ENCODE measurements at places on chromosomes 13 and 19.

GRCh38 chr19:17743874-17744580 is 7.2 kb upstream of the FCHO1 start:
- DNase-seq, result peak; percentile 62

DNA sequence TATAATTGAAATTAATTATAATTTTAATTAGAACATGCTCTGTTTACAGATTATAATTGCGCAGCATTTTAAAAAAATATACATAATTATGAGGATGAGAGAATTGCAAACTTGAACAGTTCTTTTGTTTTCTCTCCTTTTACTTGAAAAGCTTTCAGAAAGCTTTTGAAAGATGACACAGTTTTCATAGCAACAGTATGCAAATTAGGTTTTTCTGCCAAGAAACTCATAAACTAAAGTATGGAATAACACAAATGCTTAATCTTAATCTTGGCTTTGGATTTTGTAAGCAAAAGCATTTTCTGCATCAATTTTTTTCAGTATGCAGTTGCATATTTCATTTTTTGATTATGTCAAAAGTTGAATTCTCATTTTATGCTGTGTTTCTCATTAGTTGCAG is 32.8 kb upstream of the AKAP11 start:
- no peak for DNase-seq

DNA sequence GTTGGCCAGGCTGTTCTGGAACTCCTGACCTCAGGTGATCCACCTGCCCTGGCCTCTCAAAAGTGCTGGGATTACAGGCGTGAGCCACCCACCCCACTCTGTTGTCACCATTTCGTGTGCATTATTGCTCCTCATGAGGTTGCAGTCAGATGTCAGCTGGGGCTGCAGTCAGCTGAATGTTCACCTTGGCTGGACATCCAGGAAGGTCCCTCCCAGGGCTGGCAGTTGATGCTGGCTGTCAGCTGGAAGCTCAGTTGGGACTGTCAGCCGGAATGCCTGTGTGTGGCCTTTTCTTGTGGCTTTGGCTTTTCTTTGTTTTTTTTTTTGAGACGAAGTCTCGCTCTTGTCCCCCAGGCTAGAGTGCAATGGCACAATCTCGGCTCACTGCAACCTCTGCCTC is 6.6 kb downstream of the MEGF8 start:
- DNase-seq, result no peak

- DNase-seq, result no peak
Observed at GRCh38 chr19:3411636-3412035, 45.3 kb downstream of the NFIC start.

DNA sequence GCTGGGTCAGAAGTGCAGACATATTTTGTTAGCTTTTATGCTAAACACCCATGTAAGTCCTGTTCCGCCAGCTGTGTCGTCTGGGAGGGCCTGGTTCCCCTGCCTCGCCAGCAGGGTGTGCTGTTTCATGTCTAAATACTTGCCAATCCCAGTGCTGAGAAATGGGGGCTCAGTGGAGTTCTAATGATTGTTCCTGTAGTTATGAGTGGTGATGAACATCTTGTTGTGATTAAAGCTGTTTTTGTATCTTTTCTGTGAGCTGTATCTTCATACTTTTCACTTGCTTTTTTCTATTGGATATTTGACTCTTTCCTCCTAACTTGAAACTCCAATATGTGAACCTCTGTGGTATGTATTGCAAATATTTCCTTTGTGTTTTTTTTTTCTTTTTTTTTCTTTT is 32.7 kb downstream of the KDM4B start:
- DNase-seq, result peak; percentile 63

DNA sequence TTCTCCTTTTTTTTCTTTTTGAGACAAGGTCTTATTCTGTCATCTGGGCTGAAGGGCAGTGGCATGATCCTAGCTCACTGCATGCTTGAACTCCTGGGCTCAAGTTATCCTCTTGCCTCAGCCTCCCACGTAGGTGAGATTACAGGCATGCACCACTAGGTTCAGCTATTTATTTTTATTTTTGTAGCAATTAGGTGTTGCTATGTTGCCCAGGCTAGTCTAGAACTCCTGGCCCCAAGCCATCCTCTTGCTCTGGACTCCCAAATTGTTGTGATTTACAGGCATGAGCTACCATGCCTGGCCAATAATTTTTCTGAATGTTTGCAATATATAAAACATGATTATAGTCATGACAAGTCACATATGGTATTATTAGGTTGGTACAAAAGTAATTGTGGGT is 161.1 kb upstream of the ATXN8OS start:
- no peak for DNase-seq

GRCh38 chr19:15200553-15201364 is at the start of gene NOTCH3:
TSS of gene NOTCH3 (minus strand) at chr19:15200995. CDS start at chr19:15200905, 90 bp downstream.
- no peak for DNase-seq

GRCh38 chr19:43901395-43902390 is 33.4 kb downstream of the ZNF45 start:
- DNase-seq, result peak; percentile 90

DNA sequence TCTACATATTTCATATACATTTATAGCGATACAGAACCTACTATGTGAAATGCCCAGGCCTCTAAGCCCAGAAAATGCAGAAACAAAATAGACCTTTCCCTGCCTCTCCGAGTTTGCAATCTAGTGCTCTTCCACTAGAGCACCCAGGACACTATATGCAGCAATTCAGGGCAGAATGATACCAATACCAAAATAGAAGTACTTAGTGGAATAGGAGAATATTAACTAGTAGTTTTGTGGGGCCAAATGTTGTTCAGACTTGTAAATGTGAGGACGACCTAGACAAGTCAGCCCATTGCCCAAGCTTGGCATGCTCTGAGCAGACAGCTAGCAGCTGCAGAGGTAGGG is 35.8 kb upstream of the FLT1 start:
- DNase-seq, result no peak

DNA sequence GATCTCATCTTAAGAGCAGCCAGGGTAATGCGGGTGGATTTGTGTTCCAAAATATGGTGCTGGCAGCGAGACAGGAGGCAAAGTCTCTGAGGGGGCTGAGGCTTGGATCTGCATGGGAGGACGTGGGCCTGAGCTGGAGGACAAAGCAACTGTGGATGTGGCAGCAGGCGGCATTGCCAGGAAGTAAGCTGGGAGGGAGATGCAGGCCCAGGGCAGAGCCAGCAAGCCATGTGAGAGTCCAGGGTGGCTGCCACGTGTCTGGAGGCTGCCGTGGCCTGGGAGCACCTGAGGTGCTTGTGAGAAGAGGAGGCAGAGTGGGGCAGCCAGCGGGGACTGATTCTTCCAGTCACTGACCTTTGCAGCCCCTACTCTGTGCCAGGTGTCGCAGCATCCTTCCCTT is 52.0 kb downstream of the DPF1 start:
- DNase-seq, result no peak

GRCh38 chr19:39951686-39952085 is 17.3 kb upstream of the FCGBP start:
- DNase-seq, result peak; percentile 62

GRCh38 chr13:102651392-102651791 is 43.5 kb downstream of the METTL21C start:
- DNase-seq, result peak; percentile 73

- no peak for DNase-seq
Observed at GRCh38 chr19:43660971-43661360, 9.0 kb downstream of the PLAUR start.

- no peak for DNase-seq
Observed at GRCh38 chr13:90553159-90553558, 794.3 kb upstream of the MIR17HG start.

- no peak for DNase-seq
Observed at GRCh38 chr13:71863254-71863865, 3.6 kb downstream of the DACH1 start.

GRCh38 chr19:58183817-58184215 is 955 bp downstream of the ZNF274 start:
- no peak for DNase-seq

DNA sequence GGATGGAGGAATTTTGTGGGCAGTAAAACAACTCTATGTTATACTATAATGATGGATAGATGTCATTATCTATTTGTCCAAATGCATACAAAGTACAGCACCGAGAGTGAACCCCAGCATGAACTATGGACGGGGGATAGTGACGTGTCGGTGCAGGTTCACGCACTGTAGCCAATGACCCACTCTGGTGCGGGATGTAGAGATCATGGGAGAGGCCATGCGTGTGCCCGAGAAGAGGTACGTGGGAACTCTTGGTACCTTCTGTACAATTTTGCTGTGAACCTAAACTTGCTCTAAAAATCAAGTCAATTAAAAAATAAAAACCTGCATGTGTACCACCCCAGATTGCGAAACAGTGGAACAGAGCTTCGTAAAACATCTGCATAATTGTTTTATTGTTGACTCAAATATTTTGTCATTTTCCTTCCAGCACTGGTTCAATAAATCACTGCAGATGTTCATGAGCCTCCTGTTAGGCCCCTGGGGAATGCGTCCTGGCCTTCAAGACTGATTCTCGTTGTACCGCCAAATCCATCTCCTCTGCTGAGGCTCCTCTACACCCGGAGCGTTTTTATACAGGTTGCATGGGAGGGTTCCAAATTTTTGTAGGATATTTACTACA is 30.9 kb downstream of the COL4A1 start:
- DNase-seq, result no peak

- peak; percentile 12 for DNase-seq
Observed at GRCh38 chr19:18135712-18136584, 17.0 kb upstream of the PIK3R2 start.

- no peak for DNase-seq
Observed at GRCh38 chr19:43664018-43664417, 6.0 kb downstream of the PLAUR start.

GRCh38 chr13:35648201-35648600 is 171.7 kb upstream of the MAB21L1 start:
- no peak for DNase-seq

DNA sequence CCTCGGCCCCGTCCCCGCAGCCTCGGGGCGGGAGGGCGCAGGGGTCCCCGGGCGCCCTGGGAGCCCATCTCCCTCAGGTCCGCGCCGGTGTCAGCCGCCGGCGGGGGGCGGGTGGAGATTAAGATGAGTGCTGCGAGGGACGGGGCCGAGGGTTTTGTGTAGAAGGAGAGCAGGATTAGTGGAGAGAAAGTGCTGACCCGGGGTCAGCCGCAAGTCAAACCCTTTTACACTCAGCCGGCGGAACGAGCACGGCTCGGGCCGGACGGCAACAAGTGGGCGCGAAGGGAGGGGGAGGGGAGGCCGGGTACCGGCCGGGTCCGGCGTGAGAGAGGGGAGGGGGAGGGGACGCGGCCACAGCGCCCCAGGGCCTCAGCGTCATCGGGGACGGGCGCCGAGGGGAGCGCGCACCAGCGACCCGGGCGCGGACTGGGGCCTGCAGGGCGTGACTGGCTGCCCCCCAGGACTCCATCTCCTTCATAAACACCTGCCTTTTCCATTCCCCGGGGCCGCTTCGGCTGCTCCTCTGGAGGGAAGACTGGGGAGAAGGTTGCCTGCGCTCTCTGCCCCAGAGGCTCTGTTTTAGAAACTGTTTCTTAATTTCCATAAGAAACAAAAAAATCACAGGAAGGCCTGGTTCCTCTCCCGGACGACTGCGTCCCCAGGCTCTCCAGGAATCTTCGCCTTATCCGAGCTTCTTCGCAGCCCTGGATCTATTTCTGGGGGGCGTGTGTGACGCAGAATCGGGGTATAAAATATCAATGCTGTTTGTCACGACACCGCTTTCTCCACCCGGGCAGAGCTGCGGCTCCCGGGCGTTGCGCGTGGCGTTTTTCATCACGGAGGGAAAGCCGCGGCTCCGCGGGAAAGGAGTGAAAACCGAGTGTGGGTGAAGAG is 6.5 kb downstream of the SOX1 start:
- DNase-seq, result no peak

GRCh38 chr13:113471844-113472243 is 18.6 kb upstream of the ADPRHL1 start:
- no peak for DNase-seq

DNA sequence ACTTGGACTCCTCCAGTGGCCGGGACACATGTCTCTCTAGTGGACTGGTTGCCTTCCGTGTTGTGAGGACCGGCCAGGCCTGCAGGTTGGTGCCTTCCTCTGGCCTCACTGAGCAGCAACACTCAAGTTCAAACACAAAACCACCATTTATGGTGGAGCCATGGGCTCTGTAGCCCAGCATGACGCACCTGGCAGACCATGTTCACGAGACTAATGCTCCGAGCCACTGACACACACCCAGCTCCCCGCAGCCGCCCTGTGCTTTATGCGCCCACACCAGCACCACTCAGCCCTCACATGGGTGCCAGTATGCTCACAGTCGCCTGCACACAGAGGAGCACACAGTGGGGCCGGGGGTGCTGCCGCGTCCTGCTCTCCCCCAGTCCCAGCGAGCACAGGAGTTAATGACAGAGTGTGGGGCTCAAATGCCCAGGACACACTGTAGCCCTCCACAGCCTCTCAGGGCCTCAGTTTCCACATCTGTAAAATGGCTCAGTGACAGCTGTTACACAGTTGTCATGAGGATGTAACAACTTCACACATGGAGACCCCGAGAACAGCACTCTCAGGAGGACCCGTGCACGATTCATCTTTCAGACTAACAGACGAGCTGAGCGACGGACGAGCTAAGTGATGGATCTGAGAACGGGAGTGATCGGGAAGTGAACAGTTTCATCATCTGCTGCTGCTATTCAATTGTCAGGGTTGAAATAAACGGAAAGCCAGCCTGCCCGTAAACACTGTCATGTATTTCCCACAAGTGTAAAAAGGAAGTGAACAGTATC is 7.8 kb downstream of the GAS6 start:
- no peak for DNase-seq

DNA sequence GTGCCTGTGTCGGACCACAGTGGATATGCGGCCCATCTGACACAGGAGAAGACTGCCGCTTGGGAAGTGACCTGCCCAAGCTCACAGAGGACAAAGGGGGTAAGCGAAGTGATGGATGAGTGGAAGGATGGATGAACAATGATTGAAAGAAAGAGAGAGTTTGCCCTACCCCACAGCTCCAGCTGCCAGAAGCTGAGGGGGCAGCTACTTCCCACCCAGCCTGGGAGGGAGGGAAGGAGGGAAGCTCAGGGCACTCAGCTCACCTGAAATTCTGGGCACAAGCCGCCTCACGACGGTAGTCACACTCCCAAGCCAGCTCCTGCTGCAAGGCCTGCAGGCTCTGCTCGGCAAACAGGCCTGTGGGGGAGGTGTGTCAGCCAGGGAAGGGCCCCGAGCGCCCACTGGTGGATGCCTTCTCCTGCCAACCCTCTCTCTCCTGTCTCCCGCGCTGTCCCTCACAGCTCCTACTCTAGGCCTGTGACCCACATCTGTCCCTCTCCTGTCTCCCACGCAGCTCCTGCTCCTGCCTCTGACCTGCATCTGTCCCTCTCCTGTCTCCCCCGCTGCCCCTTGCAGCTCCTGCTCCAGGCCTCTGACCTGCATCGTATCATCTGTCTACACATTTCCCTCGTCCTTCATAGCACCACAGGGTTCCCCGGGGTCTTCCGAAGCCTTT is 12.0 kb upstream of the NUMBL start:
- peak; percentile 59 for DNase-seq

GRCh38 chr13:100235311-100235901 is 146.5 kb downstream of the PCCA start:
- DNase-seq, result peak; percentile 38

DNA sequence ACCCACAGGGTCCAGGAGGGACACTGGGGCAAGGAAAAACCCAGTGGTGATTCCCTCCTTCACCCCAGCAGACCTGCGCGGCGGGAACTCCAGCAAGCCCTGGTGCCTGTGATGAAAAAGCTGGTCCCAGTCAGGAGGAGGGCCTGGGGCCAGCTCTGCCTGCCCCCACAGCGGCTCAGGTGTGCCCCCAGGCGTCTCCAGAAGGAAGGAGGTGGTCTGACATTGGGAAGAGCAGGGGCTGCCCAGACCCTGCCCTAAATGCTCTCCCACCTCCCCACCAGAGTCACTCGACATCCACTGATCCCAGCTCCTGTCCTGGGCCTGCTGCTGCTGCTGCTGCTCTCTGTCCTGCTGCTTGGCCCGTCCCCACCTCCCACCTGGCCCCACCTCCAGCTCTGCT is 6.2 kb downstream of the PTH2 start:
- DNase-seq, result no peak

GRCh38 chr13:49052813-49053212 is 77.1 kb downstream of the FNDC3A start:
- DNase-seq, result peak; percentile 3

Measured in amniotic epithelial cell (primary cell).